ENCODE measurements at places on chromosomes 13 and 19.

GRCh38 chr13:102128216-102128810, 273.5 kb downstream of the FGF14 start:
- no peak for DNase-seq

GRCh38 chr13:51728275-51728673, 75.7 kb downstream of the DHRS12 start:
- DNase-seq, result no peak

GRCh38 chr13:80508031-80508430, 167.1 kb upstream of the SPRY2 start:
- no peak for DNase-seq

DNA sequence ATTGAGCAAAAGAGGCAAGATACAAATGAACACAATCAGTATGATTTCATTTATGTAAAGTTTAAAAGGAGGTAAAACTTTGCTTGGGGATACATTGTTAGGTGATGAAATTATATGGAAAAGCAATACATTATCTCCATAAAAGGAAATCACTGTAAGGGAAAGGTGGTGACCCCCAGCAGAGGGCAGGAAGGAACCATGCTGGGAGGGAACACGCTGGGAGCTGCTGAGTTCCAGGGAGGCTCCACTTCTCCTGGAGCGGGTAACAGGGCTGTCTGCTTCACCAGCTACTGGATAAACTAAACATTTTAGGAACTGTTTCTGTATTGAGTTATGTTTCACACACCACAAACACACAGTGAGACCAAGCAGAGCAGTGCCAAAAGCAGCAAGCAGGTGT, 91.2 kb downstream of the KATNAL1 start:
- DNase-seq, result no peak

- no peak for DNase-seq
These were observed 160.6 kb downstream of the TUBA3C start for GRCh38 chr13:19020988-19021387.

- no peak for DNase-seq
These were observed 56.1 kb upstream of the UBL3 start for GRCh38 chr13:29906432-29907011.

DNA sequence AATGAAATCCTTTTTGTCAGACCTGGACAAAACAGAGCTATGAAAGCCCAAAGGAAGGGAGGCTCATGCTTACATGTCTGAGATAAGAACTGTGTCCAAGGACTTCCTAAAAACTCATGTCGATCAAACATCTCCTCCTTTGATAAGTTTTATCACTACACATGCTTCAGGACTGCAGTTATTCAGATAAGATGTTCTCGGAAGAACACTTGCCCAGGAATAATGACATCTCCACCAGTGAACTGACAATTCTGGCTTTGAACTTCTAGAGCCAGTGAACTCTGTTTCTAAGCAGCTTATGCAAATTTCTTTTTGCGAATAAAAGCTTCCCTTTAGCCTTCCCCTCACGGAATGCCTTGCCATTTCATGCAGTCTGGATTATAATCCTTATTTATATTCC, 561.6 kb downstream of the TBC1D4 start:
- no peak for DNase-seq

GRCh38 chr13:24016046-24016445, 118.7 kb upstream of the C1QTNF9B start:
- no peak for DNase-seq

DNA sequence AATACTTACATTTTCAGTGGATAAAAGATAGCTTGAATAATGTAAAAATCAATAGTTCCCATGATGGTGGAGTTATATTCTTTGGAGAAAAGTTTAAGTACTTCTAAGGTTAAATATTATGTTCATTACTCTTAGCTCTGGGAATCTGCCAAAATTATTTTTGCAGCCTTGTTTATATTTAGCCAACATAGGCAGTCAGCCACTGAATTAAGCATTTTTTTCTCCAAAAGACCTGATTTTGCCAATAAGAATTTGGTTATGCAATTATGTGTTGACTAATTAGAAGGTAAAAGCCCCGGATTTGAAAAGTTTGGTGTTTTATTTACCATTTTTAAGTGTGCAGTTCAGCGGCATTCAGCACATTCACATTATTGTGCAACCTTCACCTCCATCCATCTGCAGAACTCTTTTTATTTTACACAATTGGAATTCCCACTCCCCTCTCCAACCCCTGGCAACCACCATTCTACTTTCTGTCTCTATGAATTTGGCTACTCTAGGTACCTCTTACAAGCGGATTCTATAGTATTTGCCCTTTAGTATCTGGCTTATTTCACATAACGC, 90.1 kb upstream of the C1QTNF9B start:
- no peak for DNase-seq

DNA sequence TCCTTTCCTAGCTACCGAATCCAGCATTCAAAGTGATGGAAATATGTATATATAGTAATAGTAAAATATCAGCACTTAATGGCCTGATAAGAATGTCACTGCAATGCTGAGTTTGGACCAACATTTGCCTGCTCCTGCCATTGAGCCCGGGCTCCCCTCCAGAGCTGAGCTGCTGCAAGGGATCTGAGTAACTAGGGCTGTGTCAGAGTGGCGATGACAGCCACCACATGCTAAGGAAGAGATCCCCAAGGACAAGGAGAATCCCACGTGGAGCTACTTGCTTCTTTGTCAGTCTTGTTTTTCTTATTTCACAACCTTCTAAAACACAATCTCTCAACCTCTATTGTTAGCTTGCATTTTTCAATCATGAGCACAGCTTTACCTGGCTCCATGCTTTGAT, 19.5 kb upstream of the ALOX5AP start:
- no peak for DNase-seq

GRCh38 chr19:38004186-38004520, 97.1 kb downstream of the SIPA1L3 start:
- DNase-seq, result no peak

DNA sequence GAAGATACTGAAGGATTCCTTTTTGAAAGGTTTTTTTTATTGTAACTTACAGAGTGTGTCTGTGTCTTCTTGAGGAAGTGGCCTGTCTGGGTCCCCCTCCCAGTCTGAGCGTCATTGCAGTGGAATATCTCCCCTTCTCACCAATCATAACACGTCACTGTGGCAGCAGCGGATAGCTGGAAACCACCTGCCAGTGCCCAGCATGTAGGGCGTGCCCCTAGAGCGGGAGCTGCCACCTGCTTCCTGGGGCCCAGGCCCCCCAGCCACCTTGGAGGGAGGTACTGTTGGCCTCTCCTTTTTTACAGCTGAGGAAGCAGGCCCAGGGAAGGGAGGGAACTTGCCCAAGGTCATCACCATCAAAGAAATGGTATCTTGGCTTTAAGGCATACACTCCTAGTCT, 4.6 kb upstream of the DNM2 start:
- no peak for DNase-seq

DNA sequence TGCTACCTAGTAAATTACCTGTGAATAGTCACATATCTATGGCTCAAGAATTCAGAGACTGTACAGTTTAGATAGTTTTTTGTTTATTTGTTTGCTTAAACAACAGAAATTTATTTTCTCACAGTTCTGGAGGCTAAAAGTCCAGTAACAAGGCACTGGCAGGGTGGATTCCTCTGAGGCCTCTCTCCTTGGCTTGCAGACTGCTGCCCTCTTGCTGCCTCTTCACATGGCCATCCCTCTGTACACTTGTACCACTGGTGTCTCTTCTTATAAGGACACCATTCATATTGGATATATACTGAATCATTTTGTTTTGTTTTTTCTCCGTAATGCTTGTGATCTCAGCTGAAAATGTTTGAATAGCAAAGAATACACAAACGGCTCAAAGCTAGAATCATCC, 56.4 kb upstream of the MIR17HG start:
- no peak for DNase-seq

GRCh38 chr13:98962901-98963590, 14.8 kb downstream of the DOCK9 start:
- DNase-seq, result peak; percentile 56

DNA sequence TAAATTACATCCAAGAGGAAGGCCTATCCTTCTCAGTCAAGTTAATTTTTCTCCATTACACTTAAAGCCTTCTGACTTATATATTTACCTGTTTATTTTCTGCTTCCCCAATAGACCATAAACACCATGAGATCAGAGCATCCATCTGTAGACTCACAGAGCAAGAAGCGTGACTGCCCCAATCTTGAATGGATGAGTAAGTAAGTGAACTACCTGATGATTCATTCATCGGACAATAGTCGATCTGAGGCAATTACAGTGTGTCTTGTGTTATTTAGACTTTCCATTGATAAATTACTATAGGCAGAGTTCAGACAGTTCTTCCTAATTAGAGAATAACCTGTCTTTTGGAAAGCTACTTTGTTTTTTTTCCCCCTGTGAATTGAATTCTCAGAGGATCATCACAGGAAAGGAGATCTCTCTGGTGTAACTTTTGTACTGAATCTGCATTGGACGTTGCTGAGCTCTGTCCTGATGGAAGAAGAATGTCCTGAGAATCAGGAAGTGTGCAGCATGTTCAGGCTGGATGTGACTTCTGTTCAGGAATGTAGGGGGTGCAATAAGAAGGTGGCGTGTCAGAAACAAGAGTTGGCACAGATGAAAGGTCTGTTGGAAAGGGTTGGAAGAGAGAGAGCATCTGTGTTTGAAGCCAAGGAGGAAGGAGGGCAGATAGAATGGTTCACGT, 367.0 kb downstream of the NALCN start:
- no peak for DNase-seq

GRCh38 chr13:35690581-35691207, 214.2 kb upstream of the MAB21L1 start:
- no peak for DNase-seq

GRCh38 chr19:48218997-48219396, 36.7 kb downstream of the CARD8 start:
- DNase-seq, result no peak

DNA sequence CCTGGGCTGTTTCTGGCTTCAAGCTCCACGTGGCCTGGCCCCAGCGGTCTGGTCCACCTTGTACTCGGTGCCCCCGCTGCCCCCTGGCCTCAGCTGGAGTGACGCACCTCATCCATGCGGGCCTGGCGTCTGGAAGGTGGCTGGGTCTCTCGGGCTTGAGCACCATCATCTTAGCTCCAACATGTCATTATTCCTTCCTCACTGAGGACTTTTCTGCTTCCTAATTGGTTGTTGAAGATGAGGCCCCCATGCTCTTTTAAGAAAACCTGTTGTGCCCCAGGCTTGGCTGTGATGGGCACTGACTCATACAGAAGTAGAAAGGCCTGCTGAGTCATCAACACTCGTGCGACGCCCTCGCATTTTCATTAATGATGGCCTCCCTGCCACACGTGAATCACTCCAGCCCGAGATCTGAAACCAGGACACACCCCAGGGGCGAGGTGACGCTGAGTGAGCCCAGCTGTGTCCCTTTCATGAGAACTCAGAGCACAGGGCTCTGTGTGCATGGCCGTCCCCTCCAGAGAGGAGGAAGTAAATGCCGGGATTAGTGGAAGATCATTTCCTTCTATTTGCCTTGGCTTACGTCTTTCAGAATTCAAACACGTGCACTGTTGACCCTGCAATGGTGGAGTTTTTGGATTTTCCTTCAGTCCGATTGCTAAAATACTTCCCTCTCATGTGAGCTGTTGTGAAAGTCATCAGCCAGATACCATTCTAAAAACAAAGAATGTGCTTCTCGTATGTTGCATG, 14.0 kb upstream of the GJA3 start:
- DNase-seq, result peak; percentile 64

DNA sequence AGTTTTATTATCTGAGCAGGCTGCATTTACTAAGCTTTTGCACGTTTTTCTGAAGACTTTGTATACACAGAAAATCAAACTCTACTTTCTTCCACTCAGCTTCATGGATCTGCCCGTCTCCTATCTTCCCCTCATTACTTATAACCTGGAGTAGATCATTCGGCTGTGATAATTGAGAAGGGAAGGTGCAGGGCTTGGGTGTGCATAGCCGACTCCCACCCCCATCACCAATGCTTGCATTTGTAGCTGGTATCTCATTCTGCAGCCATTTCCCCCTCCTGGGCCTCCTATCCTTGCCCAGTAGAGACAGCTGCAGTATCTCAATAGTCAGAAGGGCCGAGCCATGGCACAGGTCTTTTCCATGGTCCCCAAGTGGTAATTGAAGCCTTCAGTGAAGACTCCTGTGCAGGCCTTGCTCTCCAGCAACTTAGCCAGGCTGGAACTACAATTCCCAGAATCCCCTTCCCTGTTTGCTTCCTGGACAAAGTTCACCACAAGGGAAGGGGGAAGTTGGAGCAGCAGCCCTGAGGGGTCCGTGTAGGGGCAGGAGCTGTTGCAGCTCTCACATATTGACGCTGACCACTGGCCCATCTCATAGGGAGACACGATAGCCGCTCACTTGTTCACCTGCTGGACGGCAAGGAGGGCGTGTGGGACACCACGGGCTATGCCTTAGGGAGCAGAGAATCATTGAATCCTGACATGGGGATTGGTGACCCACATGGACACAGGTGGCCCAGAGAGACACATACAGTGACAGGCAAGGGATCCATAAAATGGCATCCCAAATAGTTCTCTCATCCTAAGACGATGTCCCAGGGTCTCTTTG, 2.1 kb upstream of the SIGLEC8 start:
- DNase-seq, result no peak

DNA sequence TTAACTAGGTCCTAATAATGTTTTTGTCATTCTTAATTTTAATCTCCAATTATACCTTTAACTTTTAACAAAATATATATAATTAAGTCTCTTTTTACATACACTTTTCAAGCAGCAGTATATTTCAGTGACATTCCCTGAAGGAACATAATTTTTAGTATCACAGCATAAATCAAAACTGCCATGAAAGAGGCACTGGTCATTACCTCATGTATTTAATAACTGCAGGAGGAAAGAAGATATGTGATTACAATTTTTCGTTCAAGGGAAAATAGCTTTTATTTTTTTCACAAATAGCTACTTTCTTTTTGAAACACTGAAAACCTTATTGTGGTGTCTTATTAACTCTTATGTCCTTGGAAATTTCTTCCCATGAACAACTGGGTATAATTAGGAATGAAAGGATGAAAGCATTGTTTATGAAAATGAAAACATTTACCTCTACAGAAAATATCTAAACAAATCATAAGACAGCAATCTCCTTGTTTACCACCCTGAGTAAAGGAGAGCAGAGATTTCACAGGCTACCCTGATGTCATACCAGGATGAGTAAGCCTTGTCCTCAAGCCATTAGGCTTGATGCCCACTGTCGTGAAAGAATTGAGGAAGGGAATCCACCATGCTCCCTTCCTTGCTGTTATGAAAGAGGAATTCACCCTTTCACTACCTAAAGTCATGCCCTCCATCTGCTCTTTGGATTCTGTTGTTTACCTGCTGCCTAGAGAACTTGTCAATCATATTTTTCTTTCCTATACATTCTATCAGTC, 877.2 kb upstream of the PCDH20 start:
- DNase-seq, result no peak

DNA sequence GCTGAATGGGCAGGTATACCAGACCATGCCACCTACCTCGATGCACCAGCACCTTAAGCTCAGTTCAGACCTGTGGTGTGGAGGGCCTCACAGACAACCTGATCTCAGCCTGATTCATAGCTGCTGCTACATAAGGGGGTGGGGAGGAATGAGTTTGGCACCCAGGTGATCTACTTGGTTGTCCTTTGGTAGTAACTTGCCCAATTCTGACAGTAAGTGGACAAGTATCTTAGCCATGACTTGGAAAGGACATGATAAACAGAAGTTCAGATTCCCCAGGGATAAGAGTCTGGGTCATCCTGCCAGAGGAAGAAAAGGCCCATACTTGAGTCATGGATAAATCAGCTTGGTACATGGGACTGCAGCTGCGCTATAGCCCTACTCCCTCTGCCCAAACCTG, 28.4 kb upstream of the SOHLH2 start:
- no peak for DNase-seq
